ENCODE measurements at places on chromosomes 7 and 10.

DNA sequence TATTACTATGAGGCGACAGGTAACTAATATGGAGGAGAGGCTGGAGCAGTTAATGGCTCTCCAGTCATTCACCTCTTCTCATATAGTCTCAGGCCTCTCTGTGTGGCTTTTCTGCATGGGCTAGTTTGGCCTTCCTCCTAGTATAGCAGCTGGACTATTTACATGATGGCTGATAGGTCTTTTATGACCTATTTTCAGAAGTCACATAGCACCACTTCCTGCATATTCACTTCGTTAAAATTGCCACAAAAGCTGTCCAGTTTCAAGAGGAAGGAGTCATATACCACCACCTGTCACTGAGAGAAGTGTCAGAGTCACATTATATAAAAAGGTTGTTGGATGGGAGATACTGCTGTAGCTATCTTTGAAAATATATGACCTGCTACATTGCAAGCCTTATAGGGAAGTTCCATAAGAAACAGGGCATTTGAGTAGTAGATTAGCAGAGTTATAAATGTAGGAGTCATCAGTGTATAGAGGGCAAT, 8.0 kb upstream of the DMTF1 start:
- no peak for DNase-seq

- DNase-seq, result no peak
These were observed 348.6 kb downstream of the ANKRD7 start for GRCh38 chr7:118573085-118573484.

DNA sequence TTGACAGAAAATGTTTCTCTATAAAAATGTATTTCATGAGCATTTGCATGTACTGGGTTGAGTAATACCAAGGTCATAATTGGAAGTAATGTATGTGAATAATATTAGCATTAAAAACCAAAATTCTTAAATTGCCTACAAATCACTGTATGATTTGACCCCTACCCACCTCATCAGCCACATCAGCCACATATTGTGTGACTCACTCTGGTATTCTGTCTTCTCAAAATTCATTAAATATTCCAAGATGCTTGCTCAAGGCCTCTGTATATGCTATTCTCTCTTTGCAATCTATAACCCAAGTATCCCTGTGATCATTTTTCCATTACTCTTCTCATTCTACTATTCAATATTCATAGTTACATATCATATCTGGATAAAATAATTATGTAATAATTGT, 21.4 kb downstream of the POT1 start:
- DNase-seq, result no peak

GRCh38 chr10:121680879-121681655, 82.8 kb upstream of the FGFR2 start:
- DNase-seq, result no peak

DNA sequence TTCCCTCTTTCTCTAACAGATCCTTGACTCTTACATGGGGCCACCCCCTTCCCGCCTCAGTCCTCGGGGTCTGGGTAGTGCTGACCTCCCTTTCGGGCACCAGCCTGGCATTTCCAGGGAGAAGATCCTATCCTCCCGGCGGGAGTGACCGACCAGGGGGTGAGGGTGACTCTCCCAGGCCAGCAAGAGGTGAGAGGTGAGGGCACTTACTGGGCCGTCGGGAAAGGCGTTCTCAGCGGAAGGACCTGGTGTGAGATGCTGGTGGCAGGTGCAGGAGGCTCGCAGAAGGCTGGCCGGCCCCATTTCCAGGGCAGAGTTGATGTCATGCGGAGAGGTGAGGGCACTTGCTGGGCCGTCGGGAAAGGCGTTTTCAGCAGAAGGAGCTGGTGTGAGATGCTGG, 4.2 kb upstream of the FOXL3 start:
- no peak for DNase-seq

DNA sequence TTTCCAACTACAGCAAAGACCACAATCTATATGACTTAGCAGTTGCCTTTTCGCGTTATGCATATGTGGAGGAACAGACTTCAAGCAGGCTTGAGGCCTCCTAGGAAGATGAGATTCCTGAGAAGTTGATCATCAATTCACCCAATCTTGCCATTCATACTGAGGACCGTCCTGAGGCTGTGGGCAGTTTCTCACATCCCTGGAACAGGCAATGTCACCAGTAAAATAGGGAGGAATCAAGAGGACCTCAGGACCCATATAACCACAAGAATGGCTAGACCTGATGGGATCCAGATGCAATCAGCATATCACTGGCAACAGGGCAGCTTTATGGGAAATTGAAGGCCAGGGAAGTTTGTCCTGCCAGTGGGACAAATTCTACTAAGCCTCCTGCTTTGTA, 17.3 kb downstream of the KDM7A start:
- DNase-seq, result no peak
